ENCODE measurements at places on chromosomes 11 and 22.

DNA sequence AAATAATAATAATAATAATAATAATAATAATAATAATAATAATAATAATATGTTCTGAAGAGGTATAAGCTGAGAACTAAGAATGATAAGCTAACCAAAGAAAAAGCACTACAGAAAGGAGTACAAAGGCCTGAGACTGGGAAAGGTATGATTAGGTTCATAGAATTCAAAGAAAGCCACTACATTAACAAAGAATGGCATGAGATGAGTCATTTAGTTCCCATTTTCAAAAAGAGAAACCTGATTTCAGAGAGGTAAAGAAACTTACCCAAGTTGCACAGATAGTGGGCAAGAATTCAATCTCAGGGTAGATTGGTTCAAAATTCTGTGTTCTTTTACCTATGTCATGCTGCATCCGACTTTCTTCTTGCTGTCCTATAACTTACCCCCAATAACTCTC is 350.9 kb downstream of the TTC28 start:
- no peak for DNase-seq

GRCh38 chr22:24214467-24215285 is 30.2 kb downstream of the GGT5 start:
- DNase-seq: no peak

DNA sequence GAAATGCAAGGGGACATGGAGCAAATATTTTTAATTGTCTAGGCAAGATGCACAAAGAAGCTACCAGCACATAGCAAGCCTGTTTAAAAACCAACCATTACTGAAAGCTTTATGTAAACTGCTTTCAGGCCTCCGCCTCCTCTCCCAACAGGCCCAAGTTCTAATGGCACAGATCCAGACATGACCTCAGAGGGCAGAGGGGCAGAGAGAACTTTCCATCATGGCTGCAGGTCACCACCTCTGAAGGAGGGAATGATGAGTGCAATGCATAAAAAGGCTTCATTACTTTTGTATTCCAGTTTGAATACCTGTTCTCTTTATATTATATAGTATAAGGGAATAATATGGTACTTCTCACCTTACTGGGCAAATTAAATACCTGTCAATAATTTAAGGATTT is 15.2 kb downstream of the DDX17 start:
- DNase-seq: peak; percentile 13

DNA sequence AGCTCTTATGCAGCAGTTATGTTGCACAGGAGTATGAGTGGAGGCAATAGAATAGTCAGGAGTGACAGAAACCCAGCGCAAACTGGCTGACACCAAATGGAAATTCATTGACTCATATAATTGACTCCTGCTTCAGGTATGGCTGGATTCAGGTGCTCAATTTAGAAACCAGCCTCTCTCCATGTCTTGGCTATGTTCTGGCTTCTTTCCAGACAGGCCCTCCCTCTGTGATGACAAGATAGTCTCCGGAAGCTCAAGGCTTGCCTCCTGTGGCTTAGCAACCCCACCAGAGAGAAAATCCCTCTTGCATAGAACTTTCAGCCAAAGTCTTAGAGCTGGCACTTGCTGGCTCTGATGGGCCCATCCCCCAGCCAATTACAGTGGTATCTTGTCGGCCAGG is 28.1 kb upstream of the MN1 start:
- DNase-seq: no peak

- DNase-seq: no peak
Observed at GRCh38 chr11:69915151-69915500, 95.9 kb upstream of the FGF3 start.
